ENCODE measurements at places on chromosomes 7 and 10. TPM values are rescaled to one million over a fixed set of nuclear protein-coding genes. Genes with fewer than 3 reads are reported as not detected.

GRCh38 chr10:51244748-51245490, 170.6 kb downstream of the PRKG1 start:
- H3K4me3 ChIP-seq = no peak overlapping the region
- H3K27ac ChIP-seq = no peak overlapping the region
- no peaks in the 10 kb centered on the region for H3K36me3 ChIP-seq
- no peaks in the 10 kb centered on the region for H3K27me3 ChIP-seq
- H3K4me1 ChIP-seq = no peaks in the 10 kb centered on the region

DNA sequence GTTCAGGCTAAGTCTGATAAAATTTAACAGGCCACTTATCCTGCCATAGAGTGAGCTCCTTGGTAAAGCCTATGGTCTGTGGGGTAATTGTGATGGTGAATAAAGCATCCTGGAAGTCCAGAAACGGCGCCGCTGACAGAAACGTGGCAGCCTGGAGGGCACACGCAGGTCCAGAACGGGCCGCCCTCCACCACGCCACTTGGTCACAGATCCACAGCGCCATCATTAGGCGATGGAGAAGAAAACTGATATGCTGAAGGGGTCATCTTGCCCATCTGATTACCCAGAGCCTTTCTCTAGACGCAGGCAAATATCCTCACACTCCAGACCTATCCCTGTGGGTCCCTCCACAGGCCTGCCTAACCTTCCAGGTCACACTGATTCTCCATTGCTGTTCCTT, 37.8 kb downstream of the PODXL start:
- no peak overlapping the region for H3K4me3 ChIP-seq
- H3K27ac ChIP-seq = no peak overlapping the region
- no peak for DNase-seq
- no peaks in the 10 kb centered on the region for H3K36me3 ChIP-seq

GRCh38 chr7:101160910-101161309, 4.5 kb downstream of the VGF start:
- H3K4me1 ChIP-seq = peaks cover 9% of the 10 kb centered on the region
- H3K27ac ChIP-seq = no peak overlapping the region
- peaks cover 28% of the 10 kb centered on the region for H3K36me3 ChIP-seq

GRCh38 chr10:99540657-99541531, 8.2 kb downstream of the NKX2-3 start:
- H3K36me3 ChIP-seq = no peaks in the 10 kb centered on the region
- no peak overlapping the region for H3K27ac ChIP-seq
- H3K4me3 ChIP-seq = no peak overlapping the region
- H3K27me3 ChIP-seq = peaks cover 78% of the 10 kb centered on the region
- no peak for DNase-seq

GRCh38 chr10:130174328-130174727, 38.1 kb downstream of the GLRX3 start:
- H3K27me3 ChIP-seq = no peaks in the 10 kb centered on the region
- peaks cover 27% of the 10 kb centered on the region for H3K36me3 ChIP-seq
- no peak overlapping the region for H3K4me3 ChIP-seq

- no peaks in the 10 kb centered on the region for H3K4me1 ChIP-seq
- no peaks in the 10 kb centered on the region for H3K27me3 ChIP-seq
- no peak for DNase-seq
- H3K27ac ChIP-seq = no peak overlapping the region
- H3K36me3 ChIP-seq = no peaks in the 10 kb centered on the region
Observed at GRCh38 chr10:8910314-8910713, 855.8 kb downstream of the GATA3 start.

DNA sequence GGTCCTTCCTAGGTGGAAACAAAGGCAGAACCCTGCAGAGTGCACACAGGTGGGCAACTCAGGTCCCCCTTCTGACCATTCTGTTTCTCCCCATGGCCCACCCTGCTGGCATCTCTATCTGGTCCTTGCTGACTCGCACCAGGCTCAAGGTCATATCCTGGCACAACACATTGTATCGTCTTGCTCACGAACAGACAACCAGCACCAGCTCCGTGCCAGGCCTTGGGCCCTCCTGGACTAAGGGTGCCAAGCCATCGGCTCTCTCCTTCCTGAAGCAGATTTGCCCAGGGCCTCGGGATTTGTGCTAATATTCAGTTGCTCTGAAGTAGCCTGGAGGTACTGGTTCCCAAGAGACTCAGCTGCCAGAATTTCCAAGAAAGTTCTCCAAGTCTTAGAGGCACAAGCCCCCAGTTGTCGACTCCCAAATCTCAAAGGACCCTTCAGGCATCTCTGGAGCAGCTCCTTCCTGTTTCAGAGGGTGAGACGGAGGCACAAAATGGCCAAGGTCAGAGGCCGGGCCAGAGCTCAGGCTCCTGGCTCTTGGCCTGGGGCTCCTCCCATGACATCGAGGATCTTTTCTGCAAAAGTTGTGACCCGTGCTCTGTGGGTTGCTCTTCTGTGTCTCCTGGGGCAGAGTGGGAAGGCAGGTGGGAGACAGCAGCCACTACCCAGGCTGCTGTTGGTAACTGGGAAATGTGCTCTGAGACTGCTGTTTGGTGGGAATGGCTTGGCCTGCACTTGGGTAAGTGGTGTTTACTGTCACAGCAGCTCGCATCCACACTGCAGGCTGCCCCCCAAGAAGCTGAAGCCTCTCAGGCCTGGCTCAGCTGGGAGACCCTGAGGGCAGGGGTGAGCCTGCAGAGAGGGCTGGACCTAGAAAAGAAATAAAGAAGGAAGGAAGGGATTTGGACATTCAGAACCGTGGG, 121.3 kb downstream of the RGS10 start:
- no peaks in the 10 kb centered on the region for H3K27me3 ChIP-seq
- no peak for DNase-seq
- H3K27ac ChIP-seq = peak overlapping the region; percentile 57
- peaks cover 51% of the 10 kb centered on the region for H3K36me3 ChIP-seq
- H3K4me1 ChIP-seq = peaks cover 12% of the 10 kb centered on the region

GRCh38 chr7:95546647-95547046, 49.7 kb downstream of the PDK4 start:
- no peaks in the 10 kb centered on the region for H3K36me3 ChIP-seq
- H3K27ac ChIP-seq = no peak overlapping the region
- no peak overlapping the region for H3K4me3 ChIP-seq
- no peak for DNase-seq

GPR26 gene
- total RNA-seq = not detected

NYAP1 gene
- 0.28 TPM for total RNA-seq

CPA4 gene
- total RNA-seq = 365 TPM

CRTAC1 gene
- not detected for total RNA-seq
